ENCODE measurements at places on chromosomes 12 and 14.
A peak's percentile ranks its signal among the peaks of the same experiment; 100 is the strongest.

DNA sequence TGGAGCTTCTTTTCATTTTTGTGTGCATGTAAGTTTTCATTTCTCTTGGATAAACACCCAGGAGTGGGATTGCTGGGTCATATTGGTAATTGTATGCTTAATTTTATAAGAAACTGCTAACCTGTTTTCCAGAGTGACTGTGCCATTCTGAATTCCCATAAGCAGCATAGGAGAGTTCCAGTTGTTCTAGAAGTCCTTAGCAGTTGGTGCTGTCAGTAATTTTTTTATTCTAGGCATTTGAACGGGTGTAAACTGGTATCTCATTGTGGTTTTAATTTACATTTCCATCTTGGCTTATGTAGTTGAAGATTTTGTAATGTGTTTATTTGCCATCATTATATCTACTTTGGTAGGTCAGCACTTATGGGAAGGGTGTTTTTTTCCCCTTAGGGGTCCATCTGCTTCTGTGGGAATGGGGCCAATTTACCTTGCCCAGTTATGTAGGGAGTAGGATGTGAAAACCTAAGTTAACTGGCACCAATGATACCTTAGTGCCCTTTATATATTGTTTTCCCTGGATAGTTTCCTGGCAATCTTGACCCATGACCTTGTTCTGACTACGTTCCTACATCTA is 202.9 kb downstream of the AKAP6 start:
- no peak for DNase-seq

- no peak for DNase-seq
These were observed 18.9 kb downstream of the SYNE3 start for GRCh38 chr14:95497561-95498011.

- DNase-seq: no peak
These were observed 7.2 kb upstream of the PLEKHG7 start for GRCh38 chr12:92695577-92695976.

GRCh38 chr12:43848226-43848507 is 12.3 kb downstream of the TMEM117 start:
- no peak for DNase-seq

GRCh38 chr14:72550513-72550912 is 343.4 kb downstream of the DPF3 start:
- DNase-seq: no peak

GRCh38 chr12:39012870-39013269 is 107.5 kb upstream of the CPNE8 start:
- DNase-seq: no peak

DNA sequence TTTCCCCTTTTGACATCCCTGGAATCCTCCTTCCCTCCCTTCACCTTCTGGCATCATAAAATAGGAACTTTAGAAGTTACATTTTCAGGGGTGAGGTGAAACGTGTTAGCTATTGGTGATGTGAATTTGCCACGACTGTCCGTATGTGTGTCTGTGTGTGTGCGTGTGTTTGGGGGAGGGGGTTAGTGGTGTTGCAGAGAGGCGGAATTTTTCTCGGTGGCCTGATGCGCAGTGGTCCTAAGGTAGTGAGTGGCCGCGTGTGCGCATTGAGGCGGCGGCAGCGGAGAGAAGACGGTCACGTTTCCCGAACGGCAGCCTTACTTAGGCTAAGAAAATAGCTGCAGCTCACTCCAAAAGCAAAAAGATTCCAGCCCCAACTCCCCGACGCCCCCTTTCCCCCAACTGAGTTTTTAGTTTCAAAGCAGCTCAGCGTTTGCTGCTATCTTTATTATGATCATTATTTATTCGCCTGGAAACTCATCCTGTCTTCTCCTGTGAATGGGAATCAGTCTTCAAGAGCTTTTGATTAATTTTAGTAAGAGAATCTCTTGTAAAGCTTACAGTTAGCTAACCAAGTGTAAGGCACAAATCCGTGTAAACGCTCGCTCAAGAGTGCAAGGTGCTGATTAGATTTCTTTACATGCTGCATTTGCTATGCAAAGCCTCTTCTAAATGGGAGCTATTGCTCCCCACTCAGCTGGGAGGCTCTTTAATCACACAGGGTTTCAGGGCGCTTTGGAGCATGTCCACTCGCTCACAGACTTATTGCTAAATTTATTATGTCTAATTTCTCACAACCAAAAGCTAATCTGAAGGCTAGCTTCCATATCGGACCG is 4.7 kb downstream of the FLRT2 start:
- DNase-seq: no peak

DNA sequence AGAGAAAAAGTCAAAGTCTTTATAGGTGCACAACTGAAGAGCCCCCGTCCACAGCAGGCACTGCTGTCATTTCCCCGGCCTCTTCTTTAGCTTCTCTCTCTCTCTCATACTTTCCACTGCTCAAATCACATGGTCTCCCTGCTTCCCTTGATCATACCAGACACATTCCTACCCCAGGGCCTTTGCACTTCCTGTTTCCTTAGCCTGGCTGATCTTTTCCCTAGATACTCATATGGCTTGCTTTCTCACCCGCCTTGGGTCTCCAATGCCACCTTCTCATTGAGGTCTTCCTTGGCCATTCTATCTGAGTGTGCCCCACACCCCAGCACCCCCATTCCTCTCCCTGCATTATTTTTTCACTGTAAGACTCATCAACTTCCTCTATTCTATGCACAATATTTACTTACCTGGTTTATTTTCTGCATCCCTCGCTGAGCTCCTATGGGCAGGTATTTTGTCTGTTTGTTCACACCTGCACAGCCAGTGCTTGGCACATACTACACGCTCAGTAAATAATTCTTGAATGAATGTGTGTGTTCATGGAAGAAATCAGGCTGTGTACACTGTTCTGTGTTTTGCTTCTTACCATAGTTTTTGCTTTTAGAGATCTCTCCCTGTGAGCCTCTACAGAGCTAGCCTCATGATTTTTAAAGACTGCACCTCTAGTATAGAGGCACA is 31.9 kb downstream of the SERPINA1 start:
- DNase-seq: no peak

- DNase-seq: no peak
These were observed 1027.6 kb downstream of the BCL11B start for GRCh38 chr14:98244162-98244948.

DNA sequence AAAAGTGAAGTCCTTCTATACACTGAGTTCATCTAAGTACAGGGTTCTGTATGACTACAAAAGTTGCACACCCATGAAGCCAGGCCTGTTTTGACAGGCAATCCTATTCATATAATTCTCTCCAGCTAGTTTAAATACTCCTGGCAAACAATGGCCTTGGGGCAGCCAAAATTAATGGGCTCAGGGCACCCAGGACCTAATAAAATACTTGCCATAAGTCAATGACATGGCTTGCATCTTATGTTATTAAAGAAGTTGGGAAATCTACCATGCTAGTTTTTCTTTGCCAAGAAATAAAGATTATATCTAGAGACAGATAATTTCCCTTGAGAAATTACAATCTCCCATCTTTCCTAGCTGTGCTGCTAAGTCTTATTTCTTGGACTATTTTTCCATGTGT is 11.1 kb upstream of the TMTC1 start:
- no peak for DNase-seq

GRCh38 chr14:78519863-78520262 is 349.7 kb downstream of the NRXN3 start:
- DNase-seq: no peak

- DNase-seq: no peak
These were observed 2.8 kb downstream of the MBIP start for GRCh38 chr14:36317650-36318049.

DNA sequence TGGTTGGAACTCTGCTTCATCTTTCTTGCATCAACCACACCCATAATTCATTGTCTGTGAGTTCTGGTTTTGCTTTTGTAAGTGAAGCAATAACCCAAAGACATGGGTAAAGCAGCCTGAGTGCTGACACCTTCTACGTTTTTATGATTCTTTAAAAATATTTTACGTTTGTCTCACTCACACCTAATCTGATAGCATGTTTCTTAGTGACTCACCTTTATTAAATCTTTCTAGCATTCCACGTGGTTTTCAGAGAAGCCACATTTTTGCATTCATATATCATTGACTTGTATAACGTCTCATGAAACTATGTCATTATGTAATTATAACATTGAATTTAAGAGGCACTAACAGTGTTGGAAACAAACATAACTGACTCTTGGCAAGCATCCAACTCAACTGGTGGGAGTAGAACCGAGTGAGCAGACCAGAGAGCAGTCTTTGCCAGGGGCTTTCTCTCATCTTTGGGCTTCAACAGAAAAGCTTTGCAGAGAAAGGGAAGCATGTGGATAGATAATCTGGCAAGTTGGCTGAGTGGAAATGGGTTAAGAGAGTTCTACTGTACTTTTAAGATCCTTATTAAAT is 118.8 kb downstream of the TPH2 start:
- DNase-seq: no peak

DNA sequence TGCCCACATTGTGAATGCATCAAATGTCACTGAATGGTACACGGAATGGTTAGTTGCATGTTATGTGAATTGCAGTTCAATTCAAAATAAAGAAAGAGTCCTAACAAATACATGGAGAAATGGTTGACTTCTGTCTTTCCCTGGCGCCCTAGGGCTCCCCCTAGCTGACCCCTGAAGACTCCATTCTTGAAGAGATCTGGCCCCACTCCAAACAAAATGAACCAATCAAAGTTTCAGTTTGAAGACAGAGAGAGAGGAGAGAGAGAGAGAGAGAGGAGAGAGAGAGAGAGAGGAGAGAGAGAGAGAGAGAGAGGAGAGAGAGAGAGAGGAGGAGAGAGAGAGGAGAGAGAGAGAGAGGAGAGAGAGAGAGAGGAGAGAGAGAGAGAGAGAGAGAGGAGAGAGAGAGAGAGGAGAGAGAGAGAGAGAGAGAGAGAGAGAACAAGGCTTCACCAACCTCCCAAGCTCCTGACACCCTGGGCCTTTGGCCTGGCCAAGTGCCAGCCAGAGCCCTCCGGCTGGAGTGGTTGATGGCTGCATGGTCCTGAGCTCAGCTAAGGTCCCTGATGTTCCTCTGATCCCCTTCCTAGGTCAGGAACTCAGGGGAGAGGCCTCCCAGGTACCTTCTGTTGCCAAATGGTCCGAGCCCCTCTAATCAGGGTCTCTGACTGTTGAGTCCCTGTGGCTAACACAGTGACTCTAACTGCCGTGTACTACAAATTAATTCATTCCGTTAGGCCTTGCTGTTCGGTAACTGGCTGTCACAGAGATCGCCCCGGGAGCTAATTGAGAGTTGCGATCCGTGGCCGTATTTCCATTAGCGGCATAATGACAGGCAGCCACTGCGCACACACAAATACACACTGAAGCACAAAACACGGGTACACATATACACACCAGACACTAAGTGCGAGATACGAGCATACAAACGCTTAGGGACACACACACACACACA is 188.8 kb downstream of the ESRRB start:
- DNase-seq: no peak

DNA sequence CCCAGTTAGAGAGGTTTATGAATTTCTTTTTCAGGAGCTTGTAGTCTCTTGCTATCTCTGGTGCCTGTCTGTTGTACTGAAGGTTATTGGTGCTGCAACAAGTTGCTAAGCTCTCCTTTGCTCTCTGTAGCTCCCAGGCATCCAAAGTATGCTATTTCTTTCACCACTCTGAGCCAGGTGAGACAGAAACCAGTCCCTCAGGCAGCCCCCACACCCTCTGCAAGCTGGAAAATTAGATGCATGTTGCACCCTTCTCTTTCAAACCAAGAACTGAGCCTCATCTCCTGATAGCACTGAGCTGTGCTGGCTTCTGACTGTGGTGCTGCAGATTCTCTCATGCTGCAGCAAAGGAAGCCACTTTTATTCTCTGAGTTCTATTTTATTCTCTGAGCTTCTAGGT is 9.6 kb upstream of the TRIM9 start:
- no peak for DNase-seq

GRCh38 chr12:62284749-62285148 is 24.5 kb downstream of the USP15 start:
- no peak for DNase-seq

GRCh38 chr14:72008666-72009065 is 76.4 kb downstream of the RGS6 start:
- no peak for DNase-seq

DNA sequence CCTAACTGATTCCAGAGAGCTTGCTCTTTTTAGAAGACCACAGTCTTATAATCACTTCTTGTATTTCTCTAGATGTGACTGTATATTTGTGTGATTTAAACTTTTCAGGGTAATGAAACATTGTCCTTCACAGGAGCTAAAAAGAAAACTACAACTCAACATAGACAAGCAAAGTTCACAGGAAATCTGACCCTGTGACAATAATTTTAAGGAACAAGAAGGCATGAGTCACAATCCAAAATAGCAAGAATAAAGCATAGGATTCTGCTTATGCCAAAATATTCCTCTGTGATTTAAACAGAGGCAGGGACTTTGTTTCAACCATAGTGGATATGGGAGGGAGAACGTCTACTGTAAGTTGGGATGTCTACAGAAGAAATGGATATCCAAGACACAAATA is 44.3 kb downstream of the GPR65 start:
- DNase-seq: peak; percentile 76

DNA sequence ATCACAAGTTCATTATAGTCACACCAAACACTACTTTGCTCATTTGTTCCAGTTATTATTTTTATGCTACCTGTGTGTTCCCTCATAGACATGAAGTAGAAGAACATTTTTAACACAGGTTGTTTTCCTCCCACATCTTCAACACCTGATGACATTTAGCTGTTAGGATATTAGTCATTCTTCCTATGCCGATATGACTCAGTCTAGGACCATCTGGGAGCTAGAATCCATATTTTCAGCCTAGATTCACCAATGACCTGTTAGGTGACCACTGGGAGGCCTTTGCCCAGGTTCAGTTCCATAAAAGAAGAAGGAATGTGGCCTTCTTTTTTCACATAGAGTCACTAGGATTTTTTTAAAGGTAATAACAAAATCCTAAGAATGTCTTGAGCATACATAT is 222.8 kb downstream of the C12orf42 start:
- no peak for DNase-seq

GRCh38 chr14:34331728-34332623 is 130.1 kb downstream of the SPTSSA start:
- DNase-seq: peak; percentile 56

DNA sequence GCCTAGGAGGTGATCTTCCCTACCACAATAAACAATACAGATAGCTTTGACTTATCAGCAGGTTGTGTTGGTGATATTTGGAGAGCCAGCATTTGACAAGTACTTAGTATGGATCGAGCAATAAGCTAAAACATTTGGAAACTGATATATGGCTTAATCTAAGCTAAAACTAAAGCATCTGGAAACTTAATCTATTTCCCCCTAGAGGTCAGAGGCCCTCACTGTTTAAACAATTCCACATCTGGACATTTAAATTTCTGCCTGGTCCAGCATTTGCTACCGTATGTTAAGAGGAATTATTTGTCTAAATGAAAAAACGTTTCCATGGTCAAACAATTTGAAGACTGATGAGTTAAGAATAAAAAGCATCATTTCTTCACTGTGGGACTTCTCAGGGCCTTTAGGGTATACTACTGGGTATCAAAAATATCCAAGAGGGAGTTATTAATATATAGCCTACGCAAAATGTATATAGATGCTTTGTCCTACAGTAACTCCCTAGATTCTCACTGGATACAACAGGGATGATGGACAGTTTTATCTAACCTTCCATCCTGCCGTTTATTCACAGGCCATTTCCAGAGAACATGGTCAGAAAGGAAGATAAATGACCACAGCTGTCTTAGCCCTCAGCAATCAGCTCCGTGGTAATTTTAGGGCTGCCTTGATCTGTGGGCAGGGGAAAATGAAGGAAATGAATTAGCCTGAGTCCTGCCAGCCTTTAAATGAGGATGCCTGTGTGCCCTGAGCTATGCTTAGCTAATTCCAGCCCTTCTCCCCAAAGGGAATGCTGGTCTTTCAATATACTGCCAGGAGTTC is 135.4 kb upstream of the NUDT4 start:
- DNase-seq: no peak
